ENCODE measurements at places on chromosomes 4 and X.

DNA sequence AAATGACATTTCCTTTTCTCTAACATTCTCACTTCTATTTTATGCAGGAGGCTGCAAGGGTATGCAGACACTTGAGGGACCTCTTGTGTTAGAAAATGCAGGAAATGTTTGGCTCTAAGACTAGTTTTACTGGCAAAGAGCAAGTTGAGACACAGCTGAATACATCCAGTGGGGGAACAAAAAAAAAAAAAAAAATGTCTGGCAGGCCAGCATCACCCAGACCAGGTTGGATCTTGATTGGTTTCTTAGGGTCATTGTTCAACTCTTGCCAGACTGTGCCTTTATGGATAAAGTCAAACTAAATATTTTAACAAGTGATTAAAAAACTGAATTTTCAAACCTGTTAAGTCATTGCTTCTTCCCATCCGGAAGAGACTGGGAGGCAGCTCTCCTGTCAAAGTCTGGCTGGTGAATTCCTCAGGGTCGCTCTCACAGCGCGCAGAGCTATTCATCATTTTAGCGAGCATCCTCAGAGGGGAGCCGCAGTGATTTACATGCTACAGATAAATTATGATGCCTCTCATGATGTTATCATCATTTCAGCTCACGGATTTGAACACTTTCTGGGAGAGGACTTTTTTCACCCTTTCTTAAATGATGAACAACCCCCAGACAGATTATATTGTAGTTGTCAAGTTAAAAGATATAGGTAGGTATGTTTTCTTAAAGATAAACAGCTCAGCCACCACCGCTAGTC lies 23.6 kb upstream of the PACRGL start:
- no peak overlapping the region for H3K4me3 ChIP-seq
- DNase-seq, result no peak
- H3K36me3 ChIP-seq, result no peaks in the 10 kb centered on the region
- H3K4me1 ChIP-seq, result no peaks in the 10 kb centered on the region
- peaks cover under 1% of the 10 kb centered on the region for H3K27me3 ChIP-seq

DNA sequence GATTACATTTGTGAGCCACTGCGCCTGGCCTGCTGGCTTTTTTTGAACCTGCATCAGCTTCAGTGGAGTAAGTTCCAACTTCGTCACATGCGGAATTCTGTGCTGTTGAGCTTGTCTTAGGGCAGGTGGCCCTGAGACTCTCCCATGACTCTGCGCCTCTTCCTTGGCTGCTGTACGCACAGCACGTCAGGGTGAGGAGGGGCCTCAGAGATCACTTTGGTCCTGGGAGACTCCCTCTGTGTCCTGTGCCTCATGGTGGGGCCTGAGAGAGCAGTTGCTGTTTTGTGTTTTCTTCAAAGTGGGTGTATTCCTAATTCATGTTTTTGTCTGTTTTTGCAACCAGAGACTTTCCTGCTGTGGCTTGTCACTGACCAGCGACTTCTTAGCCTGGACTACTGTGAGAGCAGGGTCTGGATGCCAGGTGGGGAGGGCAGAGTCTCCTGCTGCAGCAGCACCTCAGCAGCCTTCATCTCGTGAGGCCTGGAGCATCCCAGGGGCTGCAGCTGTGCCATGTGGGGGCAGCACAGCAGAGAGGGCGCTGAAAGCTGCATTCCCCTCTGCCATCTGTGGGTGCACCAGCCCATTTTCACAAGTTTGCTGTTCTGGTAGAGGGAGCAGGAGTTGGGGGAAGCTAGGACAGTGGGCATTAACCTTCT lies 107.8 kb downstream of the TNIP2 start:
- H3K4me3 ChIP-seq, result no peak overlapping the region
- H3K27ac ChIP-seq, result no peak overlapping the region

GRCh38 chr4:7341491-7342222 lies 93.1 kb downstream of the PSAPL1 start:
- no peaks in the 10 kb centered on the region for H3K36me3 ChIP-seq
- H3K4me3 ChIP-seq, result no peak overlapping the region
- DNase-seq, result no peak
- H3K4me1 ChIP-seq, result no peaks in the 10 kb centered on the region

- no peak for DNase-seq
- H3K4me1 ChIP-seq, result no peaks in the 10 kb centered on the region
- H3K4me3 ChIP-seq, result no peak overlapping the region
- no peaks in the 10 kb centered on the region for H3K36me3 ChIP-seq
- no peak overlapping the region for H3K27ac ChIP-seq
These were observed 377.1 kb upstream of the HS3ST1 start for GRCh38 chr4:11805842-11806241.

DNA sequence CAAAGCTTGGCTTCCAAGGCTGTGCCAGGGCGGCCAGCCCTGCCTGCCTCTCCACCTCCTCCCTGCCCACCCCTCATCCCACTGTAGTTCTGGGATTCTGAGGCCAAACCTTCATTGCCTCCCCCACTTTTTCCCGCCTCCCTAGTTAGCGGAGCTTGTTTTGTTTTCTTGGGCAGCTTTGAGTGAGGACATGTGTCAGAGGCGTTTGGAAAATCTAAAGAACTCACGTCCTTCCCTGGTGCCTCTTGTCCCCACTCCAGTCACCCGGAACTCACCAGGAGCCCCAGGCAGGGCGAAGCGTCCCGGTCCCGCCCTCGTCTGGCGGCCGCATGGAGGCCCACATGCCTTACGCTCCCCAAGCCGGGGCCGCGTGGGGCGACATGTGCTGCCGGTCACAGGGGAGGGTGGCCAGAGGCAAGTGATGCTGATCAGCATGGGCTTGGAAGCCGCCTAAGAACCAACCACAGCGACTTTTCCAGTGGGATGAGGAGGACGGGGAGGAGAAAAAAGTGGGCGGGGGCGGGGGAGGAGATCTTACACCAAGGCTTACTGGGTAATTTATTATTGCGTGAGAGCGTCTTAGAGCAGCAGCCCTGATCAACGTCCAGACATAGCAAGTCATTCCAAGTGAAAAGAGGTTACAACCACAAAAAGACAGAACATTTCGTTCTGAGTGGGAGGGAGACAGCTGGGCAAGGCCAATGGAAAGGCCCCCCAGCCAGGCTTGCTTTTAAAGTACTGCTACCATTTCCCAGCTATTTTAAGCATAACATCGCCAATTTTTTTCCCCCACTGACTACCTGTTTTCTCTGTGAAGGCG lies 48.5 kb downstream of the PRPS1 start:
- H3K4me3 ChIP-seq, result peak overlapping the region; percentile 90
- H3K4me1 ChIP-seq, result peaks cover 58% of the 10 kb centered on the region
- peaks cover 5% of the 10 kb centered on the region for H3K36me3 ChIP-seq
- DNase-seq, result peak; percentile 38

DNA sequence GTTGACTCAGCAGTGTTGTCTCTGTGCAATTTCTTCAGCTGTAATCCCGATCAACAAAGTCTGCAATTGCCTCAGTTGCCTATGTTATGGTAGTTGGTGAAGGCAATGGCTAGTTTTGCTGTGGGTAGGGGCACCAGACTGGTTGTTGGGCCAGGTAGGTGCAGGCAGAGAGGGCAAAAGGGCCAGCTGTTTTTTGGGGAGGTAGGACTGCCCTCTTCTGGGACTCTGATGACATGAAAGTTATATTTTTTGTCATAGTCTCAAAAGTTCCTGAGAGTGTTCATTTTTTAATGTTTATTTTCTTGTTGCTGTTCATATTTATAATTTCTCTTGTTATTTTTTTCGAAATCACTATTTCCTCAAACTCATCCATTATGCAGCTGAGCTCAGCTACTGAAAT lies 25.1 kb downstream of the DCAF12L2 start:
- H3K27me3 ChIP-seq, result no peaks in the 10 kb centered on the region
- no peak for DNase-seq
- no peaks in the 10 kb centered on the region for H3K36me3 ChIP-seq
- H3K27ac ChIP-seq, result no peak overlapping the region

DNA sequence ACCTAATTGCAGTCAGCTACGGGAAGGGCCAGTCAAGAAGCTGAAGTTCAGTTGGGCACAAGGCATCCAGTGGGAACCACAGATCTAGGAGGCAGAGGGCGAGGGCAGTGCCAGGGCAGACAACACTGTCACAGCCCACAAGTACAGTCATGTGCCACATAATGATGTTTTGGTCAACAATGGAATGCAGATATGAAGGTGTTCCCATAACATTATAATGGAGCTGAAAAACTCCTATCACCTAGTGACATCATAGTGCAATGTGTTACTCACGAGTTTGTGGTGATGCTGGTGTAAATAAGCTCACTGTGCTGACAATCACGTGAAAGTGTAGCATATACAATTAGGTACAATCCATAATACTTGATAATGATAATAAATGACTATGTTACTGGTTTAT lies 4.5 kb upstream of the TMEM255A start:
- no peak for DNase-seq
- H3K27me3 ChIP-seq, result peaks cover 57% of the 10 kb centered on the region
- H3K4me3 ChIP-seq, result no peak overlapping the region
- H3K4me1 ChIP-seq, result no peaks in the 10 kb centered on the region
- no peaks in the 10 kb centered on the region for H3K36me3 ChIP-seq

GRCh38 chr4:80207172-80207583 lies 9.9 kb downstream of the PRDM8 start:
- no peak overlapping the region for H3K27ac ChIP-seq
- H3K4me3 ChIP-seq, result no peak overlapping the region
- H3K27me3 ChIP-seq, result peaks cover 48% of the 10 kb centered on the region
- no peak for DNase-seq
- H3K4me1 ChIP-seq, result peaks cover 6% of the 10 kb centered on the region

DNA sequence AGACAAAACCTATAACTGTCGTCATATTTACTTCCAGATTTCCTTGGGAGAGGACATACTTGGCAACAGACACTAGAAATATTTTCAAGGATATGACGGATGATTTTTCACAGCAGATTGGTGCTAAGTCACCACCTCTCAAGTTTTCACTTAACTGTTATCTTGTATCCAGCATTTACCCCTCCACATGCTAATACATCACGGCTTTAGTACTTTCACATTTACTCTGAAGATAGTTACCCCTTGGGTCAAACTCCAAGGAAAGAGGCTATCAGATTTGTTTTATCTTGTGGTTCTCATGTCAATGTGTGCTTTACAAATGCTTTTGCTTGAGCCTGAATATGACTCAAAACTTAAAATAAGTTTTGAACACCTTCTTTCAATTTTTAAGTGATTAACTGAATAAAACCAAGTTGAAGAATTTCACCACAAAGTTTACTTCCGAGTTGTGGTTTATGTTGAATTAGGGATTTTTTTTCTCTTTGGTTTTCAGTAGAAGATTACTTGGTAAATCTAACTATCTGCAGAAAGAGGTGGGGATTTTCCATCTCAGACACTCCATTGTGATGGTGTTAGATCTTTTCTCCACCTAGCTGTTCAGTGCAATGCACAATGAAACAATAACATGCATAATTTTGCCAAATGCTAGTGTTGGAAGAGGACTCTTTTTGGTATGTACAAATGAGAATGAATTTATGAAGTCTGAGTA lies 75.4 kb upstream of the FAT1 start:
- no peaks in the 10 kb centered on the region for H3K27me3 ChIP-seq
- no peak overlapping the region for H3K27ac ChIP-seq
- no peak overlapping the region for H3K4me3 ChIP-seq
- H3K36me3 ChIP-seq, result no peaks in the 10 kb centered on the region

GRCh38 chr4:76663824-76664223 lies 228.8 kb downstream of the SHROOM3 start:
- H3K4me3 ChIP-seq, result no peak overlapping the region
- no peaks in the 10 kb centered on the region for H3K27me3 ChIP-seq
- H3K27ac ChIP-seq, result no peak overlapping the region
- H3K36me3 ChIP-seq, result no peaks in the 10 kb centered on the region
- peaks cover 3% of the 10 kb centered on the region for H3K4me1 ChIP-seq
- DNase-seq, result no peak

GRCh38 chr4:139523076-139523475 lies 32.9 kb downstream of the SETD7 start:
- DNase-seq, result no peak
- no peaks in the 10 kb centered on the region for H3K27me3 ChIP-seq
- no peak overlapping the region for H3K4me3 ChIP-seq
- peaks cover 69% of the 10 kb centered on the region for H3K36me3 ChIP-seq
- H3K4me1 ChIP-seq, result peaks cover 13% of the 10 kb centered on the region

DNA sequence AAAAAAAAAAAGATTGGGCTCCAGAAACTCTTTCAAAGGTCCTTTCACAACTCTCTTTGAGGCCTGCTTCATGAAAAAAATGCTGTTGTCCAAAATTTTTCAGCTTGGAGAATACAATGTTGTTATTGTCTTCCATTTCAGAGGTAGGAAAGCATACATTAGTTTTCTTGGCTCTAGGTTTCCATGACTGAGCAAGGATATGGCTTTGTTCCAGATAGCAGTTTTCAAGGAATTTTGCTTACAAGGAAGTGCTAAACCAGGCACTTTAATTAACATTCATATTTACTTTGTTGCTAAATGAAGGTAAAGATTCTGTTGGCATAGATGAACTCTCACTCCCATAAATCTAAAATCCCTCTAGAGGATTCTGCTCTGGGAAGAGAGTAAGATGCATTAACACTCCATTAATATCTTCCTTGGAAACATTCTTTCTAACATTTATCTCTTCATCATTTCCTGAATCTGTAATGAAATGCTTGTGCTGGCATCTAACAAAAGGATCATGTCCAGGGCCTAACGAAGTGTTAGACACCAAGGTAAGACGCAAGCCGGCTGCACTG lies 118.4 kb downstream of the COL25A1 start:
- no peak for DNase-seq
- H3K4me3 ChIP-seq, result no peak overlapping the region
- peaks cover 27% of the 10 kb centered on the region for H3K27me3 ChIP-seq
- H3K36me3 ChIP-seq, result no peaks in the 10 kb centered on the region

DNA sequence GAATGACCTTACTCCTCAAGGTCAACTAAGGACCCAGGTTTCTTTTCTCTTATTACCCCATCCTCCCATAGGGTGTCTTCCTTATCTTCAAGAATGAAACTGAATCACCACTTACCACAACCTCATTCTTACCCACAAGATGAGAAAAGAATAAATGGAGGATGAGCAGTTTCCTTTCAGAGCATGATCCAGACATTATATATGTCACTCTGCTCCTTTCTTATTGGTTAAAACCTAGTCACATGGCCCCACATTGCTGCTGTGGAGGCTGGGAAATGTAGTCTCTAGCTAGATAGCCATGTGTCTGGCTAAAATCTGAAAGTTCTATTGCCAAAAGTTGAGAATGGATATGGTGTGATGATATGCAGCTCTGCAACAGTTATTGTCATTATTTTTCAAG lies 62.4 kb upstream of the RAI2 start:
- no peak overlapping the region for H3K27ac ChIP-seq
- no peaks in the 10 kb centered on the region for H3K27me3 ChIP-seq
- H3K36me3 ChIP-seq, result no peaks in the 10 kb centered on the region
- DNase-seq, result no peak
